ENCODE measurements at places on chromosomes 5 and 9.
A peak's percentile ranks its signal among the peaks of the same experiment; 100 is the strongest.

- DNase-seq, result no peak
These were observed 18.0 kb downstream of the MTRR start for GRCh38 chr5:7886849-7887475.

- no peak for DNase-seq
These were observed 133.0 kb downstream of the WNK2 start for GRCh38 chr9:93316726-93317494.

- no peak for DNase-seq
These were observed at the start of gene PCDHB5 for GRCh38 chr5:141135030-141135717. TSS of gene PCDHB5 (plus strand) at chr5:141135206. CDS start at chr5:141135435, 229 bp downstream.

DNA sequence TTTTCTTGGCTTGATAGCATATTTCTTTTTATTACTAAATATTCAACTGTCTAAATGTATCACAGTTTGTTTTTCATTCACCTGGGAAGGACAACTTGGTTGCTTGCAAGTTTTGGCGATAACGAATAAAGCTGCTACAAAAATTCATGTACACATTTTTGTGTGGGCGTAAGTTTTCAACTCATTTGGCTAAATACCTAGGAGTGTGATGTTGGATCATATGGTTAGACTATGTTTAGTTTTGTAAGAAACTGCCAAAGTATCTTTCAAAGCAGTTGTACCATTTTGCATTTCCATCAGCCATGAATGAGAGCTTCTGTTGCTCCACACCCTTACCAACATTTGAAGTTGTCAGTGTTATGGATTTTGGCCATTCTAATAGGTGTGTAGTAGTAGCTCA lies 428.0 kb downstream of the ACTL7B start:
- DNase-seq, result no peak

GRCh38 chr9:130199605-130200004 lies 27.4 kb downstream of the NCS1 start:
- no peak for DNase-seq

GRCh38 chr5:7088849-7089248 lies 307.1 kb upstream of the ADCY2 start:
- DNase-seq, result no peak

DNA sequence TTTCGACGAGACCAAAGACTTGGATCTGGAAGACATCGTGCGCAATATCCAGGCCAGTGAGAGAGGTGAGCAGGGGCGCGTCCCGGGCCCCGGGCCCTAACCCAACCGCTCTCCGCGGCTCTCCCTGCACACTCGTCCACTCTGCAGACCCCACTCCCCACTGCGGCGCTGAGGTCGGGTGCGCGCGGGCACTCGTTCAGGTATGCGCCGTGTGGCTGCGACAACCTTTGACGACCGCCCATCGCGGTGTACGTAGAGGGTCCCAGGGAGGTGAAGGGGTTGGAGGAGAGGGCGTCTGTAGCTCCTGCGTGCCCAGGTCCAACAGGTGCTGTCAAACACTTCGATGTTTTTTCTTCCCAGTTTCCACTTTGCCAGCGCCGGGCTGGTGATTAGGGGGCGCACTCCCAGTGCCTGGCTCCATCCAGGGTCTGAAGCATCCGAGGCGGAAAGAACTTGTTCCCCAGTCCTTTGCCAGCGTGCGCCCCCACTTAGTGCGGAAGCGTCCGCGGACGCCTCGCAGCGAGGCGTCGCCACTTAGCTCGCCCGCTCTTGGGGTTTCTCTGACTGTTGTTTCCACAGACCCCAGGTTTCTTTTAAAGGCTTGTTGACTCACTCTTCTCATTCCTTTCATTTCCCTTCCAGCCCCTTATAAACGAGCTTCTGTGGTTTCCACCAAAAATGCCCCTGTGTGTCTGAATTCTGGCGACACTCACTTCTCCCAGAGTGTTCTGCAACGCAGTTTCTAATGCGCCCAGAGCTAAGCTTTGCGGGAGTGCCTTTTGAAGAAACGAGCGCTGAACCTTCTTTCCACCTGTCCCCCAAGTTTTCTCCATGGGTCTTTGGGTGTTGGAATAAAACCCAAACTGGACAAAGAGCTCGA lies 1.6 kb downstream of the NPR3 start:
- DNase-seq, result no peak

GRCh38 chr9:7336356-7337065 lies 463.1 kb downstream of the DMAC1 start:
- no peak for DNase-seq

GRCh38 chr5:145293716-145294115 lies 541.4 kb downstream of the PRELID2 start:
- no peak for DNase-seq

DNA sequence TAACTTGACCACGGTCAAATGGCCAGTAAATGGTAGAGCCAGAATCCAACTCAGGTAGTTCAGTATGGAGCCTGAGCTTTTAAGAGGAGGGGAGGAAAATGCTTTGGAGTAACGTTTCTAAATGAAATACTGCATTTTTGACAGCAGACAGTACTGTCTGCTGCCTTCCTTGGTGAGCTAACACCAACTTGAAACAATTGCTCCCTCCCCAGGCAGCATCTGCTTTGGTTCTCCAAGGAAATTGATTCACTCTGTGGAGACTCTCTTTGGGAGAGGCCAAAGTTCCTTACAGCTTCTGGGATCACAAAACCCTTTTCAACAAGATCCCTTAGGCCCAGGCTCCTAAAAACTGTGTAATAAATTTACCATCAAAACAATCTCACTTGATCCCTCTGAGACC lies 75.2 kb upstream of the SSBP2 start:
- no peak for DNase-seq

- DNase-seq, result peak; percentile 22
These were observed 128.0 kb upstream of the IL12B start for GRCh38 chr5:159458217-159458711.

DNA sequence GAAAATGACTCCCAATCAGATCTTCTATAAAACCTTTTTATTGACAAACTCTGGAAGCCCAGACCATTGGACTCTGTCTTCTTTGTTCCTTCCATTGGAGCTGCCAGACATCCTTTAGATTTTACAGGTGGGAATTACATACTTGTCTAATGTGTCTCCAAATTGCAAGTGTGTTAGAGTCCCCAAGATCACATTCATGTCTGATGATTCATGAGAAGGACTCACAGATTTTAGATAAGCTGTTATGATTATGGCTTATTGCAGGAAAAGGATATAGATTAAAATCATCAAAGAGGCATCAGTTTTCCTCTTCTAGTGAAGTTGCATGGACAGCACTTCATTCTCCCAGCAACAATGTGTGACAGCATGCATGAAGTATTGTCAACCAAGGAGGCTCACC lies 70.4 kb downstream of the MUSK start:
- no peak for DNase-seq

DNA sequence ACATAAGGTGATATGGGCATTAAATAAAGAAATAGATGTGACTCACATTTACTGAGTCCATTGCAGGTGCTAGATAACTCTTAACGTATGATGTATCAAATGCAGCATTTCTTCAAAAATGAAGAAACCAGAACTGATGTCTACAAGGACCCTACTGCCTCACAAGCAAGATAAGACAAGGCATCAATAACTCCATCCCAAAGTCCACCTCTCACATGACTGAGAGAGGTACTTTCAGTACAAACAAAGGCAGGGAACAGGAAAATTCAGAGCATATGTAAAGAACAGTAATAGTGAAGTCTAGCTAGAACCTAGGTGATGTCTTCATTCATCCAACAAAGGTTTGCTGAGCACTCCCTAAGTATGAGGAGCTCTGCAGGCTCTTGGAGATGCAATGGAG lies 54.7 kb downstream of the KLHL3 start:
- DNase-seq, result no peak

DNA sequence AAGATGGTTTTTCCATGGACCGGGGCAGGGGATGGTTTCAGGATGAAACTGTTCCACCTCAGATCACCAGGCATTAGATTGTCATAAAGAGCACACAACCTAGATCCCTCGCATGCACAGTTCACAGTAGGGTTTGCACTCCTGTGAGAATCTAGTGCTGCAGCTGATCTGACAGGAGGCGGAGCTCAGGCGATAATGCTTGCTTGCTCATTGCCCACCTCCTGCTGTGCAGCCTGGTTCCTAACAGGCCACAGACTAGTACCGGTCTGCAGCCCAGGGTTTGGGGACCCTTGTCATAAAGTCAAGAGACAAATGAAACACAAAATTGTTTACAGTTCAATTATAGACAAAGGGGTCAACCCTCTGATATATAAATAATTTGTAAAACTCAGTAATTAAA lies 101.7 kb downstream of the RANBP17 start:
- no peak for DNase-seq

DNA sequence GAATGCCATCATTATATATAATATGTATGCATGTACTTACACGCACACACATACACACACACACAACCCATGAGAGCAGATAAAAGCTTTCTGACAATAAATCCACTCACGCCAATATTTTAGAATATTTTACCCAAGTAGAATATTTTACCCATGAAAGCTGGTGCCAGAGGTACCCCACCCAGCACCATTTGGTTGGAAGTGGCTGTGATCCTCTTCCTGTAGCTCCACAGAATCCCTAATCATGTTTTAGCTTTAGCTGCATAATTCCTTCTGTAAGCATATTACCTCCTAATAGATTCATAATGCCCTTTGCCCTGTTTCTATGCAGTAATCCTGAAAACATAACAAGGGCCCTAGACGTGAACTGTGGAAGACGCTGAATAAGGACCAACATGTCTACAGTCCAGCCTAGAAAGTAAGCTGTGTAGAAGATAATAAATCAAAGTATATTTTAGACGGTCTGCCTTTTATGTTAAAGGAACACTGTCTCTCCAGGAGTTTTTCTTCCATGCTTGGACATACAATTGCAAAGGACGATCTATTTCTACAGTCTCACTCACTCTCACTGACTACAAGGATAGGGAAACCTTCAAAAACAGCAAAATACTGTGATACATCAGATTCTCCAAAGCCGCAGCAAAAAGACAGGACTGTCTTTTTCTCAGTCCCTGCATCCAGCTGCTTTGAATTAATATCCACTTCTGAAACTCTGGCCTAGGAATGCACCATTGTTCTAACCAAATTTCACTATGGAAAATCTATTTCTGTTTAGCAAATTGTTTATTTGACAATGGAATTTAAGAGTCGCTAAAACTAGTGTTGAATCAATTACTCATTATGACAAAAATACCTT lies 98.2 kb downstream of the USP20 start:
- no peak for DNase-seq

DNA sequence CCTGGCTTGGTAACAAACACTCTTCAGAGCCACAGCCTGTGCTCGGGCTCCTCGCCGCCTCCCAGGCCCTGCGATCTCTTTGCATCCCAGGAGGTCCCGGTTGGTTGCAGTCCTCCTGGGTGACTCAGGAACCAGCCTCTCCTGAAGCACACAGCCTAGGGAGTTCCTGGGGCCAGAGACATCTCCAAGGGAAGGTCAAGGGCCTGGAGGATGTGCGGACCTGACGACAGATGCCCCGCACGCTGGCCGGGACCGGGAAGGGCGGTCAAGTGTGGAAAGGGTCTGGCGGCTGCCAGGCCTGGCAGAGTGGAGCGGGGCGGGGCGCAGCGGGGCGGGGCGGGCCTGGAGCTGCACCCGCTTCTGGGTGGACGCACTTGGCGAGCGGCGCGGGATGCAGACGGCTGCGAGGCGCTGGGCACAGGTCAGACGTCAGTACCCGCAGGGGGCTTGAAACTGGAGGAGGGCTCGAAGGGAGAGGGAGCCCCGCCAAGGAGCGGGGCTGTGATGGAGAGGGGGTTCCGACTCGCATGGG lies 45.0 kb upstream of the PRSS3 start:
- DNase-seq, result no peak
